ENCODE measurements at places on chromosomes 11 and 22.

DNA sequence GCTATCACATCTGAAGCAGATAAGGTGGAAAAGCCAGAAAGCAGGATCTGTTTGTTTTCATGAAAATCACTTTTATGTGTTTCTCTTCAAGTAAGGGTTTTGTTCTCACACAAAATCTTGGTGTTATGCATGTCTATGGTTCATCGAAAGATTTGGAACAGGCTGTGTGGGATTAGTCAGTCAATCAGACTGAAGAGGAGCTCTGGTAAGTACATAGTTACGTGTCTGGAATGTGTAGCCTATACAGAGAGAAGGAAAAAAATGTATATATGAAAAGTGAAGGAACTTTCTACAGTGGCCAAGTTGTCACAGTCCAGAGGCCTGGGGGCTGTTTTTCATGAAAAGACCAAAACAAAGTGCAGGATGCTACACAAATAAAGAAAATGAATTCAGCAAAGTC, 156.7 kb downstream of the CNTN5 start:
- no peak for DNase-seq

GRCh38 chr11:117585631-117586030, 211.4 kb downstream of the DSCAML1 start:
- no peak for DNase-seq

GRCh38 chr22:46777609-46777970, 15.1 kb downstream of the TBC1D22A start:
- peak; percentile 28 for DNase-seq

DNA sequence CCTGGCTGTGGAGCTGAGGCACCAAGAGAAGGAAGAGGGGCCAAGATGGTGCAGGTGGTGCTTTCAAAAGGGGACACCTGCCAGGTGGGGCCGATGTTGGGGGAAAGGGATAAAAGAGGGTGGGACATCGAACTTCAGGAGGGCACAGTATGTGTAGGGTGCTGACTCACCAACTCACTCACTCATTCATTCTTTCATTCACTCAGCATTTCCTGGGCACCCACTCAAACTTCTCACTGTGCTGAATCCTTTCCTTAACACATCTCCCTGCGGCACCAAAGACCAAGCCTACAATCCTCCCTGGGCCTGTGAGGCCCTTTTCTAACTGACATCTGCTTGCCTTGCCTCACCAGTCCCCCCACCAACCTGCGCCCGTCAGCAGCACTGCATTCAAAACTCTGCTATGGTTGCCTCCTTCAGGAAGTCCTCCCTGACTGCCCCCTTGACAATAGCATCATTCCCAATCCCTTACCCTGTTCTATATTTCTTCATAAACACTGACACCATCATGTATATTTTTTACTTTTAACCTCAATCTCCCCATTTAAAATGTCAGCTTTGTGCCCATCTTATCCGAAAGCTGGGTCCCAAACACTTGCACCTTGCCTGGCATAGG, 246.6 kb downstream of the MN1 start:
- no peak for DNase-seq

DNA sequence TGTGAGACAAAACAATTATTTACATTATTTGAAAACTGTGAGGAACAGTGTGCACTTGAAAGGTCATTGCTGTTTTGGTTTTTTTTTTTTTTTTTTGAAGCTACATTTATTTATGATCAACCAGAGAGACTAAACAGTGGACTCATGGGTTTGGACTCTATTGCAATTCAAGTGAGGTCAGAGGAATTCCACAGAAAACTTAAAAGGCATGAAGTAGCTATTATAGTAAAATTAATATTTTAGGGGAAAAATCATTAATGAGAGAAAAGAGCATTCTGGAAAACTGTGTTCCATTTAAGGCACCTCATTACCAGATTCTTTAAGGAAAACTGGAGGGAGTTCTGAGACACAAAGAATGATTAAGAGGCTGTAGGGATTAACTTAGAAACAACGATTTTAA, 102.8 kb downstream of the WNT11 start:
- no peak for DNase-seq

- DNase-seq, result no peak
Measured at GRCh38 chr11:134610116-134610910, 198.3 kb upstream of the B3GAT1 start.

- DNase-seq, result no peak
Measured at GRCh38 chr22:38901111-38901641, 29.2 kb upstream of the CBX6 start.

DNA sequence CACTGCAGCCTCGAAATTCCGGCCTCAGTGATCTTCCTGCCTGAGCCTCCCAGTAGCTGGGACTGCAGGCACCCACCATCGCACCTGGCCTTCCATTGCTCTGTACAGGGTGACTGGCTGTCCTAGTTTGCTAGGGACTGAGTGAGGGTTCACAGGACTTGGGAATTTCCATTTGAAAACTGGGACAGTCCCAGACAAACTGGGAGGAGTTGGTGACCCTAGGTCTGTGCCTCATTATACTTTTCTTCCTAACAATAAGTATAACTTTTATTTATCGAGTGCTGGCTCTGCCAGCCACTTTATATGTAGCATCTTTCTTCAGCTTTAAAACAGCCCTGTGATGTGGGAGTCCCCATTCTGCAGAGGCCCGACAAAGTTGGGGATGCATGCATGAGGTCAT, 25.5 kb downstream of the TCP11L1 start:
- DNase-seq, result no peak

GRCh38 chr11:19866037-19866436, 153.4 kb downstream of the NAV2 start:
- no peak for DNase-seq

- no peak for DNase-seq
Measured at GRCh38 chr11:35554491-35555437, 29.3 kb upstream of the PAMR1 start.

DNA sequence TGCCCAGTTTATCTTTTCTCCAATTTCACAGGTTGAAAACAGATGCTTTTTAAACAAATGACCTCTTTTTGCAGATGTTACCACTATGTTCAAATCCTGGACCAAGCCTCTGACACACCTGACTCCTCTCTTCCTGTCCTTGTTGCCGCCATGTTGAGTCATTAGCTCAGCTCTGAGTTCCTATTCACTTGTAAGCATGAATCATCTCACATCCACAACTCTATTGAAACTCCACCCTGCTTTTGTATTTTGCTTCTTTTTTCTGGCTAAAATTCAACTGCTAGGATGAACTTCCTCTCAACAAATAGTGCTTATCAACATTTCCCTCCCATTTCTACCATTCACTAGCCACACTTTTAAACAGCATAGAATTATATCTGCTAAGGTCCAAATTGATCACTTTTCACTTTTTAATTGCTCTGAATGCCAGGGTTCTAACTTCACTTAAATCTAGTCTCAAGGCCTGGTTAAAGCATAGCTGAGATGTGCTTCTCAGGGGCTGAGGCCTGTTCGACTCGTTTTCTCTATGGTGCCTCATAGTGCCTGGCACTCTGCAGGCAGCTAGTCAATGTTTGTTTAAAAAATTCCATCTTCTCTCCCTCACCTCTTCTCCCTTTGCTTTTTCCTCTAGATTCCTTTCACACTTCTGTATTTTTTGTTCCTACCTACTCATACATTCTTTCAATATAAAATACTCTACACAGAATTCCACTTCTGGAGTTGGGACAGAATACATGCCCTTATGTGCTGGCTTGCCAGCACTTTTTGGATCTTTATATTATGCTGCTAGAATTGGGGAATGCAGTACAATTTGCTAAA, 3.9 kb downstream of the JOSD1 start:
- DNase-seq, result no peak

DNA sequence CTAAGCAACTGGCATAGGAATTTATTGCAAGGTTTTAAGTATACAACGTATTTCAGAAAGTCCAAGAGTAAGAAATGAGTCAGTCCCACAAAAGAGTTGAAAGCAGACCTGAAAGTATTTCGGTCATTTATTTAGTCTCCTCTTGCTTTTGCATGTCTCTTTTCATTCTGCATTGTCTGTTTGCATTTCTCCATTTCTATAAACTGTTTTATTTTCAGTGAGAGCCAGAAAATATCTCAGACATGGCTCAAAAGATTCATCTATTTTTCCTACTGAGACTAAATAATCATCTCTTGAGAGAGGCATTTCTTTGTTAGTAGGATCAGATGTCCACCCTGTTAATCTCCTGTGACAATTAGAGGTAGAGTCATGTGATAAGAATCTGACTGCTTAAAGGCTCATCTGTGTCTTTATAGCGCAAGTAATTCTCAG, 219.1 kb upstream of the CCDC179 start:
- DNase-seq, result no peak

DNA sequence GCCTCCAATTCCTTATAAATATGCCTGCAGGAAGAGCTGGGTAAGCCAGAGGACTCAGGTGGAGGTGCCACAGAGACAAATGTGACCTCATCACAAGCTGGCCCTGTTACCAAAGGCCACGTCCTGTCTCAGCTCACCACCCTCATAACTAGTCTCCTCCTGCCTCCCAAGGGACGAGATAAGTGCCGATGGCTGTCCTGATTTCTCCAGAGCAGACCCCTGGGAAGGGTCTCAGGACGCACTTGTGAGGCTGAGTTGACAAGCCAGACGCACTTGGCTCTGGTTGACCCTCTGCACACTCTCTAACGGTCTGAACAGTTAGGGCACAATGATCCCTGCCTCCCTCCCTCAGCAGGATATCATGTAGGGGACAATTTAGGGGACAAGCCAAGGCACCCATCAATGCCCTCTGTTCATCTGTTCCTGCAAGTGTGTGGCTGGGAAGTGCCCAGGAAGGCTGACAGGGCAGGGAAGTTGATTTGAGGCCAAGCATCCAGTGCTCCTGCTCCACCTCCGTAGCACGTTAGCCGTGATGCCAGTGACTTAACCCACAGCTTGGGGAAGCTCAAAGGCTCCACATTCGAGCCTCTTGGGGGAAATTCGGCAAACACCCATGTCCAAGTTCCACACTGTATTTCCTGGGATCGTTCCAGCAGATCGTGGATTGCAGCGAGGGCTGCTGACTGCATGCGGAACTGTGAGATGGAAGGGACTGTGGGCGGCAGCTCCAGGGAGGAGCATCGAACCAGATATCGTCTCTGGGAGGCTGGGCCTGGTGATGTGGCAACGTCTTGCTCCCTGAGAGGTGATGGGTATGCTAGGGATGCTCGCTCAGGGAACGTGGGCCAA, 2.8 kb downstream of the SMIM38 start:
- no peak for DNase-seq

DNA sequence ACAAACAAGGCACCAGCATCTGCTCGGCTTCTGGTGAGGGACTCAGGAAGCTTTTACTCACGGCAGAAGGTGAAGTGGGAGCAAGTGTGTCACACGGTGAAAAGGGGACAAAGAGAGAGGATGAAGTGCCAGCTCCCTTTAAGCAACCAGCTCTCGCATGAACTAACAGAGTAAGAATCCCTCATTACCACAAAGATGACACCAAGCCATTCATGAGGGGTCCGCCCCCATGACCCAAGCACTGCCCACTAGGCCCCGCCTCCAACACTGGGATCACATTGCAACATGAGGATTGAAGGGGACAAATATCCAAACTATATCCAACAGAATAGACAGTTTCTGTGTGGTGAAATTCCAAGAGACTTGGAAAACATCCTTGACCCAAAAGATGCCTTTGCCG, 198.2 kb upstream of the POU2AF2 start:
- no peak for DNase-seq

DNA sequence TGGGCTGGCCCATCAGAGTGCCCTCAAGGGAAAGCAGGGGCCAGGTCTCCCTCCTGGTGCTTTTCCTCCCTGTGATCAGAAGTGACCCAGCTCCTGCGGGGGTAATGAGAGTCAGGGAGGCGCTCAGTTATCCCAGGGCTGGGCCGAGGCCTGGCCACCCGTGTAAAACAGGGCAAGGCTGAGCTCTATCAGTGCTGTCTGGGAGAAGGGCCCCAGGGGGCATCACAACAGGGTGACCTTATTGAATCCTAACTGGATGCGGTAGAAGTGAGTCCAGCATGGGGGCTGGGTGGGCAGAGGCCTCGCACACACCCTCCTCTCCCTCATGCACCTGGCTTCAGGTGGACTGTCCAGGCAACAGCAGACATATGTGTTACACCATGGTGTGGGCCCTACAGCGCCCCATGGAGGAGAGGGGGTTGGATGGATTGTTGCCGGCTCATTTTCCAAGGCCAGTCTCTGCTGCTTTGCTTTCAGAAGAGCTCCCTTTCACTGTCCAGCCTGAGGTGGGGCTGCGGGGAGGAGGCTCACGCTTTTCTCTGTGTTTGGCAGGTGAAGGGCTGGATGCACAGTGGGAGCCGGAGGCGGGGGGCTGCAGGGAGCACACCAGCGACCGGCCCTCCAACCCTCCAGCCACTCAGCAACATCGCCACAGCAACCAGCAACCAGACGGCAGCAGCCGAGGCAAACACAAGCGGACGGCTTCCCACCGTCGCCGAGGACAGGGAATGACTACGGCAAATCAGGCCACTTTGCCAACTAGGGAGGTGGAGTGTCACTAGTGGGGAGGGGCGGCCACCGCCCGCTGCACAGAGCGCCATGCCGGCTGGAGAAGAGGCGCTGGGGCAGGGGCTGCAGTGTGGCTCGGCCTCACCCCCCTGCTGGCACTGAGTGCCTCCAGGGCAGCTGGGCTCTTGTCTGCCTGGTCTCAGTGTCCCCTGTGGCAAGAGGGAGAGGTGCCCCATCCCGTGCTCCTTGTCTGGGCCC, 24.7 kb downstream of the GNAZ start:
- DNase-seq, result no peak

GRCh38 chr11:34358258-34358727, 483 bp upstream of the ABTB2 start:
- no peak for DNase-seq

GRCh38 chr11:101913656-101914055, 1.2 kb upstream of the CEP126 start:
- DNase-seq, result no peak

GRCh38 chr11:104151404-104152204, 12.3 kb downstream of the PDGFD start:
- no peak for DNase-seq

DNA sequence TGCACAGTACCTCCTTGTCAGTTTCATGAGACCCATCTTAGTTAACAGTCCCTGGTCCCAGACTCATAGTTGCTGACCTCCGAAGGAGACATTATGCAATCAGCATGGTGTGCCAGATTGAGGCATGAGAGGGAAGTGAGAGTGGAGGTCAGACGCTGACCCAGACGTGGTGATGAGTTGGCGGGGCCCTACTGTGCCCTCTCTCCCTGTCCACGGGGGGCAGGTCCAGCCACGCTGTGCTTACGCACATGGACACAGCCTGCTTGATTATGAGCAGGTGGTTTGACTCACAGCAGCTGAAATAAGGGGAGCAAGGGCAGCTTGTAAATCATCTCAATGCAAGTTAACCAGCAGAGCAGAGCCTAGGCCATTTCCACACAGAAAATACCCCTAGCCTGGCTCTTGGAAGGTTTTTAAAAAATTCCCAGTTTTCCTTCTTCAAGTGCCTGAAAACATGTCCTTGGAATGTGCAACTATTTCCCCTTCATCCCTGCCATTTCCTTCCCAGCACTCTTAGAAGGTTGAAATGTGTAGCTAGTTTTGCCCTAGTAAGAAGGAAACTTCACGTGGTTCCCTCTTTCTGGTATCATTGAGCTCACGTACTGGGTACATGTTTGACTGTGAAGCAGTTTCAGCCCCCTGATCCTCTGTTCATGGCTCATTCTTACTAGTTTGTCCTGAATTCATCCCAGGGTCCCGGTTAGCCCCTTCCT, 122.6 kb upstream of the SORL1-AS1 start:
- no peak for DNase-seq
